ENCODE measurements at places on chromosomes 13 and 19. TPM values are rescaled to one million over a fixed set of nuclear protein-coding genes. Genes with fewer than 3 reads are reported as not detected.

Gene ADGRE3
- 2.1 TPM for total RNA-seq

Gene FSTL3
- total RNA-seq = 120 TPM

GRCh38 chr13:112188298-112188610, 121.3 kb downstream of the SOX1 start:
- H3K27ac ChIP-seq = no peak overlapping the region
- no peaks in the 10 kb centered on the region for H3K27me3 ChIP-seq
- peaks cover 22% of the 10 kb centered on the region for H3K4me1 ChIP-seq
- no peak overlapping the region for H3K4me3 ChIP-seq
- no peak for DNase-seq

DNA sequence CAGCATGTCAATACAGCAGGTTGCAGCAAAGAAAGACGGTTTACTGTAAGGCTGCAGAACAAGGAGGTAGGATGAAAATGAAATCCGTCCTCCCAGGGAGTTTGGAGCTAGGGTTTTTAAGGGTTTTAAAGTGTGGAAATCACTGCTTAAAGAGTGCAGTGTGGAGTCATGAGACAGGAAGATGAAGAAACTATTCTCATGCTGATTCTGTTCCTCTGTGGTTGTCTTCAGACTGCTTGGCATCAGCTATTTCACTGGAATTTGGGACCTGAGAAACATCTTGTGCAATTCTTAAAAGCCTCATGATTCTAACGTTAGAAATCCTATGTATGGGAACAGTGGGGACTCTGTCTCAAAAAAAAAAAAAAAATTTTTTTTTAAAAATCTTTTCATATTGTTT, 11.4 kb downstream of the ZNF331 start:
- H3K4me1 ChIP-seq = peaks cover 25% of the 10 kb centered on the region
- no peaks in the 10 kb centered on the region for H3K36me3 ChIP-seq
- H3K27ac ChIP-seq = peak overlapping the region; percentile 50
- no peaks in the 10 kb centered on the region for H3K27me3 ChIP-seq

DNA sequence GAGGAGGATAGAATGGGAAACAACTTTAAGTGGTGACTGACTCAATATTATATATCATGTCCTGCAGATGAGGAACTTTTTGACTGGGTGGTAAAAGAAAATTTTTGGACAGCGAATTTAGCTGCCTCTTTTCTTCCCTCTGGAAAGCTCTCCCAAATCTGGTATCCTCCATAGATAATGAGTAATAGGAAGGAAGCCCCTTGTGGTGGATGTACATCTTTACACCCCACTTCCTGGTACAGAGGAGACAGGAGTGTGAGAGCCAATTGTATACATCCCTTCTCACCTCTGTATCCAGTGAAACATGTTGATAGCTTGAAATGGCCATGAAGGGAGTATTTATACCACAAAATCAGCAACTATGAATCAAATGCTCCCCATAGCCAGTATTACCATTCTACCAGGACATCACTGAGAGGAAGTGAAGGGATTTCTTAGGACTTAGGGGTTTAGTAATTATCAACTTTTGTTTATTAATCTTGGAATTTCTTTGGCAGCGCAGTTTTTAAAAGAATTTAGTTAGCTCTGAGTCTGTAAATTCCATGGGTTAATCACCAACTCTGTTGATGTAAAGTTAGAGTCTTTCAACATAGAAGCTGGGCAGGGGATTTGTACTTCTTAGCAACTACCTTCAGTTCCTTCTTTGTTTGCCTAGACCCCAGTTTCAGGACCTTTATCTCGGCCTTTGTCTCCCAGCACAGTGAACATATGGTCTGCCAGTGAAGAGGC, 17.0 kb upstream of the TDRD3 start:
- no peak overlapping the region for H3K4me3 ChIP-seq
- H3K27ac ChIP-seq = no peak overlapping the region
- no peaks in the 10 kb centered on the region for H3K36me3 ChIP-seq
- no peaks in the 10 kb centered on the region for H3K4me1 ChIP-seq
- DNase-seq = no peak
- no peaks in the 10 kb centered on the region for H3K27me3 ChIP-seq

GRCh38 chr19:17205237-17206140, 9.7 kb upstream of the USE1 start:
- no peak overlapping the region for H3K4me3 ChIP-seq
- H3K36me3 ChIP-seq = peaks cover 21% of the 10 kb centered on the region
- no peaks in the 10 kb centered on the region for H3K27me3 ChIP-seq
- no peaks in the 10 kb centered on the region for H3K4me1 ChIP-seq
- no peak overlapping the region for H3K27ac ChIP-seq

- H3K27ac ChIP-seq = no peak overlapping the region
- no peaks in the 10 kb centered on the region for H3K4me1 ChIP-seq
- DNase-seq = no peak
- no peak overlapping the region for H3K4me3 ChIP-seq
- no peaks in the 10 kb centered on the region for H3K27me3 ChIP-seq
- H3K36me3 ChIP-seq = no peaks in the 10 kb centered on the region
These were observed 9.7 kb downstream of the INAFM1 start for GRCh38 chr19:47284324-47284899.

- H3K36me3 ChIP-seq = no peaks in the 10 kb centered on the region
- H3K27ac ChIP-seq = no peak overlapping the region
- H3K27me3 ChIP-seq = no peaks in the 10 kb centered on the region
- DNase-seq = no peak
- H3K4me1 ChIP-seq = no peaks in the 10 kb centered on the region
These were observed 852.0 kb downstream of the DACH1 start for GRCh38 chr13:71015021-71015420.

GRCh38 chr19:23800271-23800670, 41.6 kb upstream of the ZNF681 start:
- no peak overlapping the region for H3K27ac ChIP-seq
- peaks cover 3% of the 10 kb centered on the region for H3K4me1 ChIP-seq
- no peaks in the 10 kb centered on the region for H3K27me3 ChIP-seq
- no peaks in the 10 kb centered on the region for H3K36me3 ChIP-seq
- no peak for DNase-seq
- no peak overlapping the region for H3K4me3 ChIP-seq

- no peaks in the 10 kb centered on the region for H3K4me1 ChIP-seq
- no peak for DNase-seq
- no peaks in the 10 kb centered on the region for H3K36me3 ChIP-seq
These were observed 370.0 kb downstream of the FGF9 start for GRCh38 chr13:22040810-22041364.

DNA sequence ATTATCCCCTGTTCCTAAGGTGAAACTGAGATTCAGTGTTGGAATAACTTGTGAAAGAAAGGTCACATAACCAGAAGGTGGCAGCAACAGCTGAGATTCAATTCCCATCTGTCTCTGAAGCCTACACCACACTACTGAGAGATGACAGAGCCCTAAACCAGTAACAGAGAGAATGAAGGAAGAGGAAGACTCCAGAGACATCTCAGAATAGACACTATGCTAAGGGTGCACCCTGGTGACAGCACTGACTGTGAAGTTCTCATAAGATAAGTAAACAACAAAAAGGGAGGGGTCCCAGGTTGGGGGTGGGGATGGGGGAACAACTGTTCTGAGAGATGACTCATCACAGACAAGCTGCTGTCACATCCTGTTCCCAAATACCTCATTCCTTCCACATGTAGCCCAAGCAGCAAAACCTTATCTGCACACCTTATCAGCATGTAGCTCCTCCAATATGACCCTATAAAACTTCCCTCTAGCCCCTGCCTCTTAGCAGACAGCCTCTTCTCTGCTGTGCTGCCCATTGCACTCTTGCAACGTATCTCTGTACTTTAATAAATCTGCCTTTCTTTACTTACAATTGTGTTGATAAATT, 46.5 kb downstream of the UTP14C start:
- no peak overlapping the region for H3K4me3 ChIP-seq
- H3K27ac ChIP-seq = no peak overlapping the region
- H3K36me3 ChIP-seq = no peaks in the 10 kb centered on the region
- H3K4me1 ChIP-seq = no peaks in the 10 kb centered on the region

GRCh38 chr13:51771418-51772104, 32.4 kb downstream of the DHRS12 start:
- no peak for DNase-seq
- no peak overlapping the region for H3K4me3 ChIP-seq
- no peaks in the 10 kb centered on the region for H3K36me3 ChIP-seq
- H3K4me1 ChIP-seq = peaks cover 3% of the 10 kb centered on the region
- H3K27ac ChIP-seq = no peak overlapping the region
- H3K27me3 ChIP-seq = no peaks in the 10 kb centered on the region

GRCh38 chr13:23618341-23618740, 48.1 kb downstream of the TNFRSF19 start:
- no peaks in the 10 kb centered on the region for H3K27me3 ChIP-seq
- no peak overlapping the region for H3K27ac ChIP-seq
- H3K4me3 ChIP-seq = no peak overlapping the region
- H3K4me1 ChIP-seq = peaks cover 11% of the 10 kb centered on the region
- H3K36me3 ChIP-seq = peaks cover 2% of the 10 kb centered on the region
- DNase-seq = no peak

DNA sequence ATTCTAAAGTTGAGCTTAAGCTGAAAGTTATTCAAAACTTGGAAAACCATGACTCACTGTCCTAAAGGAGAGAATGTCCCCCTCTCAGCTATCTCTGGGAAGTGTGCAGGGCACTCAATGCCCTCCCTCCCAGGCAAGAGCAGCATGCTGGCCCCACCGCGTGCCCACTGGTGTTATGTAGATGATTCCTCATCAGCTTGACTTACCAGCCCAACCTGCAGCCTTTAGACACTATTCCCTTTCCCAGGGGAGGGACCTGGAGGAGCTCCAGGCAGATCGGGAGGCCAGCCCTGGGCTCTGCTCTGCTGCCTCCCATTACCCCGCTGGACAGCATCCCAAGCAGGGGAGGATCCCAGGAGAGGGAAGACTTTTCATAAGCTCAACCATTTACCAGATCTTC, 124.6 kb downstream of the FGF14 start:
- H3K36me3 ChIP-seq = no peaks in the 10 kb centered on the region
- no peak for DNase-seq
- no peak overlapping the region for H3K4me3 ChIP-seq

DNA sequence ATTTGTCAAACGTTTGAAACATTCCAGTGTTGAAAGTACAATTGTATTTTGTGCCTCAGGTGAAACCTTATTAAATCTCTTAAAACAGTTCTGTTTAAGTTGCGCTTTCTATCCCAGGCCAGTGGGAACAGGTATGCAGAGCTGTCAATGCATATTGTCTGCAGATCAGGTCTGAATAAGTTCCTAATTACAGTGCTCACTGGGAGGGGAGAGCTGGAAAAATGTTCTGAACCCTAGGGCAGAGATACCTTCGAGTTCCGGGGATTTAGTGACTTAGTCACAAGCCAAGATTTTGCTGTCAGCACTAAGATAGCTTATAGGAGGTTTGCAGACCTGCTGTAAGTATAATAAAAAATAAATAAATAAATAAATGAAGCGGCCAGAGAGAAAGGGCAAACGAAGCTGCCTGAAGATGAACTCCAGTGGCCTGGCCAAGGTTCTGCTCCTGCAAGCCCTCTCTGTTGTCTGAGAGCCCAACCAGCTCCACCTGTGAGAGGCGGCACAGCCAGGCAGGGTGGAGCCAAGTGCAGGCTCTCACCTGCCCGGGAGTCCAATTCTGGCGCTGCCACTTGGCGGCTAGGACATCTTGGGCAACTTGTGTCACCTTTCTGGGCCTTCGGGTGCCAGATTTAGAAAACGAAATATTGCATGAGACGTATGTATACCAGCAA, 97.9 kb upstream of the SLC7A1 start:
- no peaks in the 10 kb centered on the region for H3K36me3 ChIP-seq
- no peak for DNase-seq
- H3K27ac ChIP-seq = no peak overlapping the region
- no peaks in the 10 kb centered on the region for H3K4me1 ChIP-seq
- H3K4me3 ChIP-seq = no peak overlapping the region
- no peaks in the 10 kb centered on the region for H3K27me3 ChIP-seq

DNA sequence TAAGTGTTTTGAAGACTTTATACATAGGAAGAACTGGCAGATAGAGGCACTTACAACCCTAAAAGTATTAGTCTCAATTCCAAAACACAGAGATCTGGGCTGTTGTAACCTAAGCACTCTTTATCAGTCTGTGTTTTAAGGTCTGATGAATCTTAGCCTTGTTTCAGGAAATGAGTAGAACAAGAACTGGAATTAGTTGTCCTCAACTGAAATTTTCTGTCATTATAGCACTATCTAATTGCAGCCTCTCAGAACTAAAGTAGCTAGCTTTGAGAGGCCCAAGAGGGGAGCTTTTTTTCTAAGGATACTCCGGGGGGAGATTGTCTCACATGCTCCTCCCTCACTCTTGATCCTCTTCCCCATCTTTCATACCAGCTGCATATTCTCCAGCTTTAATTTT, 13.1 kb downstream of the HNRNPM start:
- no peak overlapping the region for H3K27ac ChIP-seq
- DNase-seq = no peak
- no peak overlapping the region for H3K4me3 ChIP-seq
- no peaks in the 10 kb centered on the region for H3K27me3 ChIP-seq
